ENCODE measurements at places on chromosomes 5 and 9. TPM values are rescaled to one million over a fixed set of nuclear protein-coding genes. Genes with fewer than 3 reads are reported as not detected.

Gene LCN9
- total RNA-seq: not detected

- no peak overlapping the region for H3K27ac ChIP-seq
- peaks cover 78% of the 10 kb centered on the region for H3K27me3 ChIP-seq
- no peaks in the 10 kb centered on the region for H3K36me3 ChIP-seq
- no peak overlapping the region for H3K4me3 ChIP-seq
- DNase-seq: no peak
Observed at GRCh38 chr5:172569861-172570558, 71.1 kb upstream of the NEURL1B start.

DNA sequence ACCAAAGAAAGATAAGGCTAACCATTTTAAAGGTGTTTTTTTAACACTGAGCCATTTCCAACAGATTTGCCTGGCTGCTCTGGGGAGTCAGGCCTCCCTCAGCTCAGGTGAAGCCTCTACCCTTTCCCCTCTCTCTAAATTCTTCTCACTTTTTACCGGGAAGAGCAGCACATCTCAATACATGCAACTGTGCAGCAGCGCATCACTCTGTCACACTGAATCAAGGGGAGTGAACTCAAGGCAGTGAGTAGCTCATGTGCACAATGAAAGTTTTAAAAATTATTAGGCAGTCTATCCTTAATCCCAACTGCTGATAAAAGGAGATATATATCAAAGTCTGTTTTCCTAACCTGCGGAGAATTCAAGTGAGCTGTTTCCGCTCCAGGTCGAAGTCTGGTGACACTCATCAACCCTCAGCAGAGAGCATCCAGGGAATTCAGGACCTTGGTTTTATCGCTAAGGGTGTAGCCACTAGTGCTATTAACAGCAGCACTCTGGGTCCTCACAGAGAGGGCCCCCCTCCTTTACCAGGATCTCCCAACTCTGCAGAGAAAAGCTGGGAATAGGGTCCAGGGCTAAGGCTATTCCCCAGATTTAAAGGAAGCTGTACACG is 1.0 kb downstream of the CEMIP2 start:
- peak overlapping the region; percentile 98 for H3K4me3 ChIP-seq
- H3K4me1 ChIP-seq: peaks cover 12% of the 10 kb centered on the region
- no peak for DNase-seq
- no peaks in the 10 kb centered on the region for H3K36me3 ChIP-seq
- 0 out of 2 replicates have a peak, but pooled peaks cover 1% of the 10 kb centered on the region for H3K27me3 ChIP-seq
- H3K27ac ChIP-seq: peak overlapping the region; percentile 95

- H3K27ac ChIP-seq: no peak overlapping the region
- no peak overlapping the region for H3K4me3 ChIP-seq
- DNase-seq: no peak
- H3K4me1 ChIP-seq: peaks cover 36% of the 10 kb centered on the region
- no peaks in the 10 kb centered on the region for H3K27me3 ChIP-seq
Observed at GRCh38 chr9:37948417-37948980, 44.6 kb upstream of the SLC25A51 start.

DNA sequence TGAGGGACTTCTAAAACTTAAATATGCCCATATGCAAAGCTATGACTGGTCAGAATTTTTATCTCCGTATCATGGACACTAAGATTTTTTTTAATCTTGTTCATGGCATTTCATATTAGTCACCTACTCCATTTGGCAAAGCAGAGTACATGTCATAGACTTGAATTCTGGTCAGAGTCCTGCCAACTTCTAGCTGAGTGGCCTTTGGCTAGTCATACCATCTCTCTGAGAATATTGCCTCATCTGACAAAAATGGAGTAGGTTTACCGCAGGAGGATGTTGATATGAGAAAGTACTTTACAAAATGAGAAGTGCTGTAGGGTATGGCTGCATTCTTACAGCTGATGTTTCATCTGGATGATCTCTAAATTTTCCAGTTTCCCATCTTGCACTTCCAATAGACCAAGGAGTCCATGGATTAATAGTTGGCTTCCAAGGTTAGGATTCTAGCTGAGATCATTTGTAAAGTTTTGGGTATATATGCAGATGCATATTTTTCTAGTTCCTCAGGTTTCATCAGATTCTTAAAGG is 150.8 kb upstream of the NR3C1 start:
- peak; percentile 99 for DNase-seq
- peaks cover 19% of the 10 kb centered on the region for H3K4me1 ChIP-seq
- H3K36me3 ChIP-seq: no peaks in the 10 kb centered on the region
- H3K27ac ChIP-seq: peak overlapping the region; percentile 25
- no peaks in the 10 kb centered on the region for H3K27me3 ChIP-seq

GRCh38 chr5:91379246-91379913 is 3.7 kb downstream of the ARRDC3 start:
- H3K36me3 ChIP-seq: peaks cover 15% of the 10 kb centered on the region
- peak overlapping the region; percentile 95 for H3K27ac ChIP-seq
- peak overlapping the region; percentile 72 for H3K4me3 ChIP-seq

DNA sequence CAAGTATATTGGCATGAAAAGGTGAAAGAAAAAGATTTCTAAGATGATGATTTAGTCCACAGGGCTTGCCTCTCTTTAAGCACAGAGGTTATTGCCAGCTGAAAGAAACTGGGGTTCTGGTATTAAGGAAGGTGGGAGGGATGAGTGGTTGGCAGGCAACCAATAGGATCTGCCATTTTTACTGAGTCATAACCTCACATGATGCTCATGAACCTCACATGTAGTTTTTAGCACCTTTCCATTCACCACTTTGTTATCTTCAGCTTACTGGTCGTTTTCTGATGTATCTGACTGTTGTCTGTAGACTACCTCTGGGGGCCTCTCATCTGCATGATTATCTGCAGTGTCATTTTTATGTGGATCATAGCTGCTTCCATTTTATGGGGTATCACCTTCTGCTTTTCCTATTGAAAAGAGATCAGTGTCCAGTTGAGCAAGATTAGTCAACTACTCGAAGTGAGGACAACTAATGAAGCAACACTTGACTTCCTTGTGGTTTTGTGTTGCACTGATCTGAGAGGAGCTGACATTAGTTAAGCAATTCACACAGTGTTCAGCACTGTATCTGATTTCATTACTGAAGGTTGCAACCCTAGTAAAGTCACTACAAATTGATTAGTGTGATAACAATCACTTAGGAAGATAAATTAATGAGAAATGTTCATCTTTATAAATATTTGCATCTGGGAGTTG is 186.3 kb downstream of the SGCD start:
- H3K4me1 ChIP-seq: peaks cover 15% of the 10 kb centered on the region
- H3K36me3 ChIP-seq: peaks cover 5% of the 10 kb centered on the region
- DNase-seq: no peak
- no peak overlapping the region for H3K4me3 ChIP-seq
- no peaks in the 10 kb centered on the region for H3K27me3 ChIP-seq
- peak overlapping the region; percentile 45 for H3K27ac ChIP-seq

DNA sequence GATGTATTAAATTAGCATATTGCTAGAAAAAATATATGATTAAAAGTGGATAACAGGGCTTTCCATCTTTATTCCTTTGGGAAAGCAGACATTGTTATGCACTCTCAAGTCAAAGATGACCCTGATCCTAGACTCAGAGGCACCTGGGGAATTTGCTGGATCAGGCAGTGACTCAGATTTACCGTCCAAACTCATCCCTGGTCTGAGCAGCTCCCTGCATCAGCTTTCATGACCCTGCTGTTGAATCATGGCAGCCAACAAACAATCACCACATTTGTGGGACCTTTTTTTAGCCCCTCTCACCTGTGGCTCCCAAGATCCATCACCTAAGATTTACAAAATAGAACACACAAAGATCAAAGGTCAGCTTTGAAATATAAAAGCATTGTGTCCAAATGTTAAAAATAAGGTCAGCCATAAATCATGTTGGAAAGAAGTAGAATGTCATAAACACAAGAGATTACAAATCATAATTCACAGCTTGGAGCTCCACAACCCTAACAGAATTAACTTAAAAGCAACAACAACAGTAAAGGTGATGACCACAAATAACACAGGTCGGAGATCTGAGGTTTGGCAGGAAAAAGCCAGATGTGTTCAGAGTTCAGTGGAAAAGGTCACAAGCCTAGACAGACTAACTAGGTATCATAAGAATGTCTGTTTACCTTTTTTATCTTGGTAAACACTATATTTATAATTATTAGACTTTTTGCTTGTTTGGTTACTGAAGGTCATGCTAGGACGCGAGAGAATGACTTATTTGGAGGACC is 55.5 kb downstream of the ZFAND5 start:
- no peak overlapping the region for H3K4me3 ChIP-seq
- H3K36me3 ChIP-seq: no peaks in the 10 kb centered on the region
- no peaks in the 10 kb centered on the region for H3K27me3 ChIP-seq
- no peak for DNase-seq
- H3K27ac ChIP-seq: no peak overlapping the region
- H3K4me1 ChIP-seq: no peaks in the 10 kb centered on the region

Data from IMR-90 (cell line).